NCI-H1436 treated with DMSO at 0.1 percent for 48 hours (cell line): ENCODE measurements at places on chromosomes 13 and 19.

DNA sequence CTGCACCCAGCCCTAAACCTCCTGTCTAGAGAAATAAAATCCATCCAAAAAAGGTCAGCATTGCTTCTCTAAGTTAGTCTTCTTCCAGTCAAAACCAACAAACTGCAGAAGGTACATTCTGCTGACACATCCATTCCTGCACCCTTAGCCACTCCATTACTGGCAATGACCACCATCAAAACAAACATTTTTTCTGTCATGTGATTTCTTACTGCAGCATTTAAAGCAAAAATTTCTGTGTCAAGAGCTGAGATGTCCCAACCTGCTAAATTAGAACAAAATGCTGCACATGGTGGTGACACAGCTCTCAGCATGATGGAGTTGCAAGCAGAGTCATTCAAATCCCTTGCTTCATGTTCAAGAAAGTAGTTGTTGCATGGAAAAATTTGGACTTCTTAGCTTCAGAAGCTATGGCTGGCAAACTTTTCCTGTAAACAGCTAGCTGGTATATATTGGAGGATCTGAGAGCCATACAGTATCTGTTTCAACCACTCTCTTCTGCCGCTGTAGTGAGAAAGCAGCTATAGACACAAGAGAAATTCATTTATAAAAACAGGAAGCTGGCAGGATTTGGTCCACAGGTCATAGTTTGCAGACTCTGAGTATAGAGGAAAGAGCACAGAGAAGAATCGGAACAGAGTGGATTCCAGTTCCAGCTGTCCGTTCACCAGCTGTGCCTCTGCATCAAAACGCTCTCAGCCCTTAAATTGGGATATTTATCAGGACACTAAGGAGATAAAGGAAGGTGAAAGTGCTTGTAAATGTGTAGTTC lies 17.4 kb downstream of the RUBCNL start:
- DNase-seq: no peak

DNA sequence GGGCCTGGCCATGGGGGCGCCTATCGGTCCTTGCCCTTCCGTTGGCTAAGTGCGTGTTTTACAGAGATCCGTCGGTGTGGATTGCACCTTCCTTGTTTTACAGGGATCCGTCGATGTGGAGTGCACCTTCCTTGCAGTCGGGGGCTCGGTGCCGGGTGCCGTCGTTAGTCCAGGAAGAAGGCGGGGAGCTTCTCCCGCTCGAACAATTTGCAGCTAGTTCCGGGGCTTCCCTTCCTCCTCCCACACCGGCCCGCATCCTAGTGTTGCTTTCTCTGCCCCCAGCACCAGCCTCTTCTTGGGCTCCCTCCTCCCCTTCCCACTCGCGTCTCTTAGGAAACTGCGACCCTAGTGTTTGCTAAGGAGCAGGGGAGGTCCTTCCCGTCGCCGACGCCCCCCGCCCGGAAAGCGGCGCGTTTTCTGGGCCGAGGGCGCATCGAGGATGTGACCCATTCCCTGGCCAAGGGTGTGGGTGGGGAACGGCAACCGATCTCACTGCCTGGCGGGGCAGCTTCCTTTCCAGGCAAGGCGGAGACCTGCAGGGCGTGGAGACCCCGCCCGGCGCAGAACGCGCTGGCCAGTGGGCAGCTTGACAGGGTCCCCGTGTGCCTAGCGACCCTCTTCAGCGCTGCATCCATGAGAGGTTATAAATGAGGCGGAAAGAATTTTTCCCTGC lies 75.7 kb upstream of the ZNF91 start:
- no peak for DNase-seq

DNA sequence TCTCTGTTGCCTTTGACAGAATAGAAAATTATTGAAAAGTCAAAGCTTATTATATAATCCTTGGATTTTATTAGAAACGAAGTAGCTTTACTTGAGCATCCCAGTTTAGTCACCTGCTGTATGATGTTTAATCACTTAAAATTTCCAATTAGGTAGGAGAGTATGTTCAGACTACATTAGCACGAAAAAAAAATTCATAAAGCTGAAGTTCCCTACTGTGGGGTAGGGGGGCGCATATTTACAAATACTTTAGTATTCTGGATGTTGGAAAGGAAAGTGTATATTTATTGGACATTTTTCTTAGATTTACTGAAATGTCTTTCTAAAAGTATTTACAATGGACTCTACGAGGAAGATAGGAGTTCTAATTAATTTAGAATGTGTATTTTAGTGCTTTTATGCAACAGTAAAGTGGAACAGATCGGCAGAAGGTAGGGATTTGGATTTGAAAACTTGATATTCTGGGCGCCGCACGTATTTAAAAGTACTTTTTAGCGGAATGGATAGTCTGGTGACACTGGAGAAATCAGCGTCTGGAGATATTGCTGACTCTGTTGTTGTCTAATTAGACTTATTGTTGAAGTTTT lies 1.9 kb downstream of the CDK8 start:
- no peak for DNase-seq

DNA sequence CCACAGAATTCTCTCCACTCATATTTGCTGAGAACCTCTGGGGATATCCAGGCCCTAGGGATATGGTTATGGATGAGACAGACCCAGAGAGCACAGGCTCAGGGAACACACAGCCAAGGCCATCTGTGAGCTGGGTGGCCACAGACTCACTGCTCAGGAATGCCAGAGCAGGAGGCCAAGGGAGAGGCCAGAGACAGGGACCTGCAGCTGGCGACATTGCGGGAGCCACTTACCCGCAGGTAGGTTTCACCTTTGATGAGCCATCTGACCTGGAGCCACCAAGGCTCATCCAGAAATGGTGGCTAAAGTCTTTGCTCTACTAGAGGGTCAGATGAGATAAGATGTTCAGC lies 29.4 kb downstream of the CCNE1 start:
- no peak for DNase-seq

- no peak for DNase-seq
Measured at GRCh38 chr13:98591721-98592361, 14.9 kb upstream of the STK24 start.

- no peak for DNase-seq
Measured at GRCh38 chr13:68690567-68690966, 1417.1 kb upstream of the ATXN8OS start.

DNA sequence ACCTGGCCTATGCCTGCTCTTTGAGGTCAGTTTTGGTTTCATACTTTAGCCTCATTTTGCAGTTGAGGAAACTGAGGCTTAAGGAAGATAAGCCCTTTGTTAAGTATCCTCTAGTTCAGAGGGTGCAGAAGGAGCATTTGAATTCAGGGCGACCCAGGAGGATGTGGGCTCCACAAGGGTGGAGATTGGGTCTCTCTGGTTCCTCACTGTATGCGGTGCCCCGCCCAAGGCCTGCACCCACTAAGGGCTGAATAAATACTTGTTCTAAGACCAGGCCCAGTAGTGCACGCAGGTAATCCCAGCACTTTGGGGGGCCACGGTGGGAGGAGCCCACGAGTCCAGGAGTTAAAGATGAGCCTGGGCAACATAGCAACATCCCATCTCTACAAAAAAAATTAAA lies 768 bp upstream of the SLC44A2 start:
- no peak for DNase-seq

DNA sequence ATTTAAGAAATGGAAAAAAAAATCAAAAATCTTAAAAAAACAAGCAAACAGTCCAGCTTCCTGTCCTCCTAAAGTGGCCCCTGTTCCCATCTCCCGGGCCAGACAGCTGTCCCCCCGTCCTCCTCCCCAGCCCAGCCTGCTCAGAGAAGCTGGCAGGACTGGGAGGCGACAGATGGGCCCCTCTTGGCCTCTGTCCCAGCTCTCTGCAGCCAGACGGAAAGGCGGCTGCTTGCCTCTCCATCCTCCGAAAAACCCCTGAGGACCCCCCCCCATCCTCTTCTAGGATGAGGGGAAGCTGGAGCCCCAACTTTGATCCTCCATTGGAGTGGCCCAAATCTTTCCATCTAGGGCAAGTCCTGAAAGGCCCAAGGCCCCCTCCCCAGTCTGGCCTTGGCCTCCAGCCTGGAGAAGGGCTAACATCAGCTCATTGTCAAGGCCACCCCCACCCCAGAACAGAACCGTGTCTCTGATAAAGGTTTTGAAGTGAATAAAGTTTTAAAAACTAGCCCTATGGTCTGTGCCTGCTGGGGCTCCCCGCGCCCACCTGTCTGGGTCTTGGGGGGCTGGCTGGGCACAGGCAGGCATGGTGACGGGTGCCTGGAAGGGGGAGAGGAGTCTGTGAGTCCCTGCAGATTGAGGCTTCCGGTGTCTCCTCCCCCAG lies 3.8 kb downstream of the GADD45GIP1 start:
- DNase-seq: no peak

GRCh38 chr19:2129486-2129885 lies 21.9 kb downstream of the AP3D1 start:
- no peak for DNase-seq

DNA sequence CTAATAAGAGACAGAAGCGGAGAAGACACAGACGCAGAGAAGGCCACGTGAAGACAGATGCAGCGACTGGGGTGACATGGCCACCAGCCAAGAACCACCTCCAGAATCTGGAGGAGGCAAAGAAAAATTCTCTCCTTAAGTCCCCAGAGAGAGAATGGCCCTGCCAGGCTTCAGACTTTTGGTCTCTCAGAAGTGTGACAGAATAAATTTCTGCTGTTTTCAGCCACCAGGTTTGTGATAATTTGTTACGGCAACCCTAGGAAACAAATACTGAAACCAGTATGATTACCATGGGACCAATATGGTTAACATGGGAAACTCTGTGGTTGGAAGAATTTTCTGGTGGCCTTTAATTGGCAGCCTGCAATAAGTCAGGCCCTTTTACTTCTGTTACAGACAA lies 63.9 kb upstream of the DOCK9 start:
- DNase-seq: no peak

DNA sequence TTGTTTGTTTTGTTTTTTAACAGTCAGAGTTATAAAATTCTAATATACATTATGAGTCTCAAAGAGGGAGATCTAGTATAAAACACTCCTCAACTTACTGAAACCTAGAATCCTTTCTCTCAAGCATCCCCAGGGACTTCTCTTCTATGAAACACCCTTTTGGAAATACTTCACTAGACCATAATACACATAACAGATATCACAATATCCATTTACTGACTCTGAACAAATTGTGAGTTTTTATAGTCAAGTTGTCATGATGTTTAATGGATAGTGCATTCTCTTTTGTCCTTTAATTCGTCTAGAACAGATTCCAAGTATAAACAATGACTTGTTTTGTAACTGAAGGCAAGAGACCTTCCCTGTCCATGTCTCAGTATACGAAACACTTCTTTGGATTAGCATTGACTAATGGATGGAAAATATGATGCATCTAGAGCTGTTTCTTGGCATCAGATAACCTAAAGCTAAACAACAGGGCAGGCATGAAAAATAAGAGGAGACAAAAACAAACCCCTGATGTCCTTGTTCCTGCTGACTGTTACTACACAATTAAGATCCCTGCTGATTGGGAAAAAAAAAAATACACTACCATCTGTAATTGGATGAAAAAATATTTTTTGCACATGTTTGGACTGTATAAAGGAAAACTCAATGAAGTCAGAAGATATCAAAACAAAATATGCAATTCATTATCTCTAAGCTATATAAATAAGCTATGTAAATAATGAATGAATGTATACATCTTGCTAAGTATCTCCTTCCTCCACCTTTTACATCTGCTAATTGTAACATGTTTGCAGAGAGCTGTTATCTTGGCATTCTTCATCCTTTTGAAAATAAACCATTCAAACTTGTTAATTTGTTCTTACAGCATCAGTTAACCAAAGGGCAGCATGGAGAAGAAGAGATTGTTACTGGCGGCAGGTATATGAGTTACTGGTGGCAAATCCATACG lies 214.2 kb downstream of the LACC1 start:
- peak; percentile 34 for DNase-seq

DNA sequence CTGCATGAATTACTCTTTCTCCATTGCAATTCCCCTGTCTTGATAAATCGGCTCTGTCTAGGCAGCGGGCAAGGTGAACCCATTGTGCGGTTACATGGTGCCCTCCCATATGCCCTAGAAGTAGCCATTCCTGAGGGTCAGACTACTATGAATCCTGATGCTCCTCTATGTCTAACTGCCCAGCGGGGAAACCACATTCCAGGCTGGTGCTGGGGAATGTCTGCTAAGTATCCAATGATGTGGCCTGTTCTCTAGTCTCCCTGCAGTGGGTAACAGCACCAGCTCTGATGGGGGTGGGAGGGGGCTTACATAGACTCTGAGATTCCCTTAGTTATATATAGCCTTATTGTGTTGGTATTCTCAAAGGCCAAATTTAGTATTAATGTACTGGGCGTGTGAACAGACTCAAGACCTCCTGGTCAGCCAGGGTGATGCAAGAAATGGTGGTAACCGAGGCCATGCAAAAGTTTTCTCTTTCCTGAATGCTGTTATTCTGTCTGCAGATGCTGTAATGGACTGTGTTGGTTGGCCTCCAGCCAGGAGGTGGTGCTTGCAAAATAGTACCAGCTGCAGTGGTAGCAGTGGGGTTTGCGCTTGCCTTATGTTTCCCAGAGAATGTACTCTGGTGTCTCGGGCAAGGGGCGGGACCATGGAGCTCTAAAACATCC lies 564.8 kb upstream of the SLITRK1 start:
- DNase-seq: no peak

DNA sequence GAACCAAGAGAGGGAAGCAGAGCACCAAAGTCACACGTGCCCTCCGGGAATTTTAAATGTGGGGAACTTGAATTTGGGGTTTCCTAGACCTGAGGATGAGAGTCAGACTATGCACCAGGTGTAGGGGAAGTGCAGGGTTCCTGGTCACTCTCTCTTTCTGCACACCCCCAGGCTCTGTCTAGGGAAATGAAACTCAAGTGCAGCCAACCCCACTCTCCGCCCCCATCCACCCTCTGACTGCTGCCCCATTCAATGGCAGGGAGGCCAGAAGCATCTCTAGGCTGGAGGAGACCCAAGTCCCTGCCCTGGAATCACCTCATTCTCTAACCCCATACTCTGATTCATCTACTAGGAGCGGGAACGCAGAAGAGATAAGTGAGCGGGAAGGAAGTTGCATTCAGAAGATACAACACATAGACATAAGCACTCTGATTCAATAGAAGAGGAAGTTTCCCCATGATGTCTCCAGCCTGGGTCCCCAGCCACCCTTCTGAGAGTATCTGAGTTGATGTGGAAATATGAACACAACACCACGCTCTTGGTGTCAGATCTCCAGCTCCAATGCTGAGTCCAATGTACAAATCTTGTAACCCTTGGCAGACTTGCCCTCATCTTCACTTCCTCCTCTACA lies 4.7 kb upstream of the SIGLEC14 start:
- DNase-seq: no peak

GRCh38 chr13:76832258-76832988 lies 53.8 kb downstream of the KCTD12 start:
- DNase-seq: no peak

DNA sequence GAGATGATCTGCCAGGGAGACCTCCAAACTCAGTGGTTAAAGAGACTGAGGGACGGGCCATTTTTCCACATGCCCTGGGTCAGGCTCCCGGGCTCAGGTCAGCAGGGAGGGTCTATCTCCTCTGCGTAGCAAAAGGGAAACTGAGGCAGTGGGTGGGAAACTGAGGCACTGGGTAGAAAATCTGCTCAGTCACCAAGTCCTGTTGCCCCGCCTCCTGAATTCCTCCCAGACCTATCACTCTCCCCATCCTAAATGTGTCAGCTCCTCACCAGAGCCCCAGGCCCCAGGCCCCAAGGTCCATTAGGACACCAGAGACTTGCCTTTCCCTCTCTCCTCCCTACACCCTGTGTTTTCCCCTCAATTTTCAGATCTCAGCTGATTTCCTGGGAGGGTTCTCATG lies 2.4 kb downstream of the CD320 start:
- no peak for DNase-seq

- DNase-seq: no peak
Measured at GRCh38 chr19:17529239-17530158, 18.1 kb downstream of the PGLS start.

GRCh38 chr13:35723821-35724220 lies 247.3 kb upstream of the MAB21L1 start:
- DNase-seq: no peak
